ENCODE measurements at places on chromosomes 13 and 19. TPM values are rescaled to one million over a fixed set of nuclear protein-coding genes. Genes with fewer than 3 reads are reported as not detected.
A peak's percentile ranks its signal among the peaks of the same experiment; 100 is the strongest.

- DNase-seq = no peak
These were observed 2.5 kb upstream of the PDX1 start for GRCh38 chr13:27917121-27917947.

Gene PRODH2
- not detected for total RNA-seq

DNA sequence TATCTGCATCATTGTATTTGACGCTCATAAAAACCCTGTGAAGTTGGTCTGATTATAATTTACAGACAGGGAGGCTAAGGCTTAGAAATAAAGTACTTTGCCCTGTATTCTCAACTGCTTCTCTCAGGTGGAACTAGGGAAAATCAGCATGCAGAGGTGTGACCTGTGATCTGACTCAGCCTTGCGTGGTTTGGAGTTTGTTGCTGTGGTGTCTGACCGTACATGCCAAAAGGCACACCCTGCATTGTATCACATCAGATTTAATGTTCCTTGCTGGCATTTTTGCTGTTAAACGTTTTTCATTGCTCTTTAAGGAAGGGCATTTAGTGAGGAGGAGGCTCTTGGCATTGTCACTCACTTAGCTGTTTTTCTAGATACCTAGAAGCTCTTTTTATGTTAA is 58.8 kb upstream of the C1QTNF9B start:
- DNase-seq = no peak

DNA sequence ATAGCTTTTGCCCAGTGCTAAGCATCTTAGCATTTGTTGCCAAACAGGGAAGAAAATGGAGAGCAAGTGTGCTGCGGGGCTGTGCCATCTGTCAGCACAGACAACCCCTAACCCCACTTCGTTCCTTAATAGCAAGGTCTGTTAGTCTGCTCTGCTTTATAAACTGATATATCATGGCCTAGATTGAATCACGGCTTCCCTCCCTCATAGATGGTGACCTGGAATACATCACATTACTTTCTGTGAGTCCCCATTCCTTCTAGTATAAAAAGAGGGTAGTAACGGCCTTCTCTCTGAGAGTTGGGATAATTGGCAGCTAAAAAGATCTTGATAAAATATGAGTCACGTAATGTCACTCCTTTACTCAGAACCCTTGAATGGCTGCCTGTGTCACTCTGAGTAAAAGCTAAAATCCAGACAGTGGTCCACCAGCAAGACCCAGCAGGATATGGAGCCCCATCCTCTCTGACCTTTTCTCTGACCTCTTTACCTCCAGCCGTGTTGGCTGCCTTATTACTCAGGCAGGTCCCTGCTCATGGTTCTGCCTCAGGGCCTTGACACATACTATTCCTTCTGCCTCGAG is 151.7 kb downstream of the DLEU7 start:
- DNase-seq = no peak

- no peak for DNase-seq
These were observed 737.7 kb downstream of the PCDH9 start for GRCh38 chr13:66492479-66492878.

Gene IL4I1
- total RNA-seq = 1.3 TPM

Gene GNG8
- total RNA-seq = not detected

DNA sequence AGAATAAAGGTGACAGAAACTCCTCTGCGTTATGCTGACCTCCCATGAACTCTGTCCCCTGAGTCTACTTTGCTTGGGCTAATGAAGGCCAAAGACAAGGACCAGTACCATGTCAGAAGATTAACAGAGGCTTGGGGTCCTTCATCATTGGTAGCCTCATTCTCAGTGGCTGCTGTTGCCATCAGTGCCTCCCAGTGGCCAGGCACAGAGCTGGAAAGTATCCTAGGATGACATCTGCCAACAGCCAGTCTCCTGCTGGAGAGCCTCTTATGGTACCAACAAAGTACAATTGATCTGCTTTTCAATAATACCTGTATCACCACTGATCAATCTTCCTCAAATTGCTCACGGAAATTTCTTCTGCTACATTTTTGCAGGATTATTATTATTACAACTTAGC is 281.6 kb downstream of the DNAJC15 start:
- no peak for DNase-seq

Gene TLE6
- total RNA-seq = 3.4 TPM

Gene SLC17A7
- 1.5 TPM for total RNA-seq

- no peak for DNase-seq
These were observed 60.3 kb downstream of the MIPEP start for GRCh38 chr13:23828866-23829265.

Gene EIF3K
- total RNA-seq = 170 TPM

- no peak for DNase-seq
These were observed 21.7 kb downstream of the LILRB4 start for GRCh38 chr19:54684527-54684926.

DNA sequence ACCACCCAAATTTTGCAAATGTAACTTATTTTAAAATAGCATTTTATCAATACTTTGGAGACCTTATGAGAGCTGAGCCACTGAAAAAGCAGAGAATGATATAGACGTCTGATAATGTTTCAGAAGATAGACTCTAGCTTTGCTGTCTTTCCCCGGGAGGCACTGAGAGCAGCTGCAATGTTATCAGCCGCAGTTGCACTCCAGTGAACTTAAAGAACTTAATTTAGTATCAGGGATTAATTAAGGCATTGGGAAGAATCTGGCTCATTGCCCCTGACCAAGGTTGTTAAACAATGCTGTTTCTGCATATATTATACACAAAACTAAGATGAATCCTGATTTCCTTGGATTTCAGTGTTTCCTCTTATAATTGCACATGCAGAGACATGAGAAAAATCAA is 75.7 kb upstream of the SGCG start:
- DNase-seq = no peak

- peak; percentile 79 for DNase-seq
These were observed at the start of gene TRPC4 for GRCh38 chr13:37869756-37870488. Gene TRPC4 (minus strand): TSS chr13:37869772. CDS start chr13:37783333, 86,439 bp downstream.

DNA sequence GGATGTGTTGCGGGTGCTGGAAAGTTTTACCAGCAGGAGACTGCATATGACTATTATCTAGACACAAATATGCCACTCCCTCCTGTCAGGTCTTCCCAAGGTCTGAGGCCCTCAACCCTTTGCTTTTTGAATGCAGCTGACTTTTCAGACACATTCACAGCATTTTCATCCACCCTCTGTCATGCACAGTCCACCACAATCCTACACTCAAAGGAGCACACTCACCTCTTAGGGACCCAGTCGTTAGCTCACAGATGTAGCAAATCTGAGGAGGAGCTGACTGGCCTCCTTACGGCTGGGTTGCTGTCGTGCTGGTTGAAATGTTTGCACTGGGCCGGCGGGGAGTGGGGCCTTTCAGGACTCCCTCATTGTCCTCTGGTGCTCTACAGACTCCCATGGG is 479.4 kb downstream of the IRS2 start:
- DNase-seq = no peak

GRCh38 chr19:31943191-31943661 is 402.2 kb upstream of the ZNF507 start:
- DNase-seq = no peak

Gene ZNF536
- total RNA-seq = 3.6 TPM

All from posterior vena cava (tissue), 2 donors.